ENCODE measurements at places on chromosomes 16 and 17.

DNA sequence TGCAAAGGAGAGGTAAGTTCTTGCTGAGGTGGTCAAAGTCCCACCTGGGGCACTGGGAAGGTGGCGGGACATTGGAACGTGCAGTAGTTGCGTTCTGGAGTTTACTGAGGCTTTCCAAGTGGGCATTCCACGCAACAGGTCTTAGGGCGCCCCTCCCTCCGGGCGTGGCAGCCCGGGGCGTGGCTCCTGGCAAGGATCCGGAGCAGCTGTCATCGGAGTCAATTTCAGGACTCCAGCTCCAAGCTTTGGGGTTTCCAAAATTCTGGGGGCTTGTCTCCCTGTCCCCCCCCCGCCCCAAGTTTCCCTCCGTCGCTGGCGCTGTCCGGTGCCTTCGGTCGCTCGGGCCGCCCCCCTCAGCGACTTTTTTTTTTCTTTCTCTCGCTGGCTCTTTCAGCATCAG is 43.1 kb upstream of the AMZ2 start:
- no peak for DNase-seq

DNA sequence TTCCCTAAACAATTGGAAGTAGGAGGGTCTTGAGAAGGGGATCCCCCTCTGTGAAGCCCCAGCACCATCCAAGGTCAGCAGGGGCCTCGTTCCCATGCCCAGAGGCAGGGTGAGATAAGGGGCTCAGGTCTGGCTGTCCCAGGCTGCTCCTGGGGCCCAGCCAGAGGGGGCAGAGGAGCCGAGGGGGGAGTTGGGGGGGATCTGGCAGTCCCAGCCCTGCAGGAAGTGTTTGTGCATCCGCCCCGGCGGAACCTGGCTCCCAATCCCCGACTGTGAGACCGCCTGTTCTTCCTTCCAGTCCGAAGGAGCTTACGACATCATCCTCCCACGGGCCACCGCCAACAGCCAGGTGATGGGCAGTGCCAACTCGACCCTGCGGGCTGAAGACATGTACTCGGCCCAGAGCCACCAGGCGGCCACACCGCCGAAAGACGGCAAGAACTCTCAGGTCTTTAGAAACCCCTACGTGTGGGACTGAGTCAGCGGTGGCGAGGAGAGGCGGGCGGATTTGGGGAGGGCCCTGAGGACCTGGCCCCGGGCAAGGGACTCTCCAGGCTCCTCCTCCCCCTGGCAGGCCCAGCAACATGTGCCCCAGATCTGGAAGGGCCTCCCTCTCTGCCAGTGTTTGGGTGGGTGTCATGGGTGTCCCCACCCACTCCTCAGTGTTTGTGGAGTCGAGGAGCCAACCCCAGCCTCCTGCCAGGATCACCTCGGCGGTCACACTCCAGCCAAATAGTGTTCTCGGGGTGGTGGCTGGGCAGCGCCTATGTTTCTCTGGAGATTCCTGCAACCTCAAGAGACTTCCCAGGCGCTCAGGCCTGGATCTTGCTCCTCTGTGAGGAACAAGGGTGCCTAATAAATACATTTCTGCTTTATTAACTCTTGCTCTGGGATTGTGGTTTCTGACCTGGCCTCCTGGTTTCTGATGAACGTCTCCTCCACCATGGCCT is 14.9 kb downstream of the GPRC5C start:
- DNase-seq: no peak

- no peak for DNase-seq
These were observed 25.7 kb downstream of the IRF8 start for GRCh38 chr16:85924675-85925074.

DNA sequence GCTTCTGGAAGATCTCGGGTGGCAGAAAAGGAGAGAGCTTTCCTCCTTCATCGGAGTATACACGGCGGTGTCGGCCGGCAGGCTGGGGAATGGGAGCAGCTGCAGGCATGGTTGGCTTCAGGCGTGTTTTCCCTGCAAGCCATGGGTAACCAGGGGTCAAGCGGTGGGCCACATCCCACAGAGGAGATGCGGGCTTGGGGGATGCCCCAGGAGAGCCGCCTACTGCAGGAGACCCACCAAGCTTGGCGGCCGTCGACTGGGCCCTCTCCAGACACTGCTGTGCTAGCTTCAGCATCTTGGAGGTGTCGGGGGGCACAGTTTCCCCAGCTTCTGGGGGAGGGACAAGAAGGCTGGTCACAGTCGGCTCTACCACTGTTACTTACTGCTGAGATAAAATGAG is 4.2 kb downstream of the VPS9D1 start:
- no peak for DNase-seq

GRCh38 chr16:83727018-83727417 is 80.8 kb upstream of the HSBP1 start:
- DNase-seq: peak; percentile 26

DNA sequence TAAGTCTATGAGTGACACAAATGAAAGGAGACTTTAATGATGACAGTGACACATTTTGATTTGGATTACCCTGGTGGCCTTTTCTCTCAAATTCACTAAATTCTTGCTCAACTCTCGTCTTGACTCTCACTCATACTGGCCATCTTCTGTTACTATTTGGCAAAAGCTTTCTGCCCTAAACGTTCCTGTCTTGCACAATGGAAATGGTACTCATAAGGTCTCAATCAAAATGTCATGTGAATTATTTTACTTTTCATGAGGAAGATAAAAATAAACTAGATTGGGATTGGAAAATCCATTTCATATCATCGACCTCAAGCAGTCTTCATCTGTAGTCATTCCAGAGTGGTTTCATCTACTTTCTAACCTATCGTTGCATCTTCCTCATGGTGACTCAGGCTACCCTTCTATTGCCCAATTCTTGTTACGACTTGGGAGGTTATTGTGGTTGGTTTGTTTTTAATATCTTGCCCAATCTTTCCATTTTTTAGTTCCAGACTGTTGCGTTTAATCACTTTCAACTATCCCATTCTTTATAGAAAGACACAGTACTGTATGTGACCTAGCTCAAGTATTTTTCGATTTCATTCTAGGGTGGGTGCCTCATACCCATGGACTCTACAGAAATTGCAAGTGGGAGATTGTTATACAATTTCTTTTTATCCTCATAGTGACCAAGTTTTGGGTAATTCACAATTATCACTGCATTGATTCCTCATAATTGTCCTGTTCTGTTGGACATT is 317.2 kb upstream of the KCNJ16 start:
- no peak for DNase-seq

- no peak for DNase-seq
These were observed 13.8 kb downstream of the ENDOV start for GRCh38 chr17:80428796-80429195.

GRCh38 chr17:66508896-66509844 is 206.8 kb downstream of the PRKCA start:
- peak; percentile 3 for DNase-seq

GRCh38 chr17:309361-309888 is 43.2 kb downstream of the RPH3AL start:
- DNase-seq: peak; percentile 7

DNA sequence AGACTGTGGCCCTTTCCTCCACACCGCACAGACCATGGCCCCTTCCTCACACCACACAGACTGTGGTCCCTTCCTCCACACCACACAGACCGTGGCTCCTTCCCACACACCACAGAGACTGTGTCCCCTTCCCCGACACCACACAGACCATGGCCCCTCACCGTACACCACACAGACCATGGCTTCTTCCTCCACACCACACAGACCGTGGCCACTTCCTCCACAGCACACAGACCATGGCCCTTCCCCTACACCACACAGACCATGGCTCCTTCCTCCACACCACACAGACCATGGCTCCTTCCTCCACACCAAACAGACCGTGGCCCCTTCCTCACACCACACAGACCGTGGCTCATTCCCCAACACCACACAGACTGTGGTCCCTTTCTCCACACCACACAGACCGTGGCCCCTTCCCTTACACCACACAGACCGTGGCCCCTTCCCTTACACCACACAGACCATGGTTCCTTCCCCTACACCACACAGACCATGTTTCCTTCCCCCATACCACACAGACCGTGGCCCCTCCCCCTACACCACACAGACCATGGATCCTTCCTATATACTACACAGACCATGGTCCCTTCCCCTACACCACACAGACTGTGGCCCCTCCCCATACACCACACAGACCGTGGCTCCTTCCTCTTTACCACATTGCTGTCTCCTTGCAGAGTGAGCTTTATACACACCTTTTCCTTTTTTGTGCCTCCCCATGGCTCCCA is 297.5 kb upstream of the FOXF1 start:
- DNase-seq: no peak

DNA sequence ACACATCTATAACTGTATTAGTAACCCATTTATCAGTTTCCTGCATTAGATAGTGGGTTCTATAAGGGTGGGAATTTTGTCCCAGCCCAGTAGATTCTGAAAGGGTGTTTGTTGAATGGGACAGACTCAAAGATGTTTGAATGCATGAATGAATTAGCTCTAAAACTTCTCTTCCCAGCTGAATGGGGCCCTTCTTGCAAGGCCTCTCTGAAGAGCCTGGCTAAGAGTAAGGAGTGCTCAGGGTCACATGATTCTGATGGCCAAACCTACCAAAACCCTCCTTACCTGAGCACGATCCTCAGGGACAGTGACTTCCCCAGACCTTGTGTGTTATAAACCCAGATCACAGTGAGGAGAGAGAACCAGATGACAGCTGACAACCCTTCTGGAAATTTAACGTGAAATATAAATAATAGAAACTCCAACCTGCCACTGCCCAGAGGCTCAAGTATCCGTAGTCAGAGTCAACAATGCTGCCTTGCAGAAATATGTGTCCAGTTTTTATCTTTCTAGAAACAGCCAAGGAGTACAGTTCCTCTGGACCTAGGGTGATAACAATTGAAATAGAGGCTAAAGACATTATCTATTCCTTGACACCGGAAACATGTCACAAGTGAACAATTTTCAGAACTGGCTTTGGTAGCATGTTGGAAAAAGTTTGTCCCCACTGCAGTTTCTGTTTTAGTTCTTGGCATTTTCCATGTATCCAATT is 268.9 kb upstream of the MAF start:
- DNase-seq: peak; percentile 64

GRCh38 chr17:64155129-64155528 is 25.2 kb upstream of the ERN1 start:
- no peak for DNase-seq

- no peak for DNase-seq
These were observed 41.7 kb downstream of the PGS1 start for GRCh38 chr17:78419970-78420815.

DNA sequence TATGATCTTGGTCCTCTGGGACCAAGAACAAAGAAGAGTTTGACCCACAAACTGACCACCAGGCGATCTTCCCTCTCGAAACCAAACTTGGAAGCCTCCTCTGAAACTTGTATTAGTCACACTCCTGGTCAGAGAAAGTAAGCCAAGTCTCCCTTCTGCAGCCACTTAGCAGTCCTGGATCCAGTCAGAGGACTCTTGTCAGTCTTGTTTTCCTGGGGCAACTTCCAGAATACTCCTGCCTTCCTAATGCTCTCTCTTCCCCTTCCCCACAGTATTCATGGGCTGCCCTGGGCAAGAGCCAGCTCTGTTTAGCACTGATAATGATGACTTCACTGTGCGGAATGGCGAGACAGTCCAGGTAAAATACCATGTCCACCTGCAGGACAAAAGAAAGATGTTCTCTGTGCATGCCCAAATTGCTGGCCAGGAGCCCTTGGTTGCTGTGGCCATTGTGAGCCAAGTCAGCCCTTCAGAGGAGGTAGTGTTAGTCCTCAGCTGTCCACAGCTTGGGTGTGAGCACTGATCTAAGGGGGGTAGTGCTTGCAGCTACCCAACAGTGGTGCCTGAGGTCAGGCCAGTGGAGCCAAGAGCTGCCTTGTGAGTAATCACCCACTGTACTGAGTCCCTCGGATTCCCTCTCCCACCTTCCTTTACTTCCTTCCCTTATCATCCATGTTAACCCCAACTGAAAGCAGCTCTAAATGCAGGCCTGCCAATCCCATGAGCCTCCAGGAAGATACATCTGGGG is 31.2 kb downstream of the CDH3 start:
- no peak for DNase-seq

- DNase-seq: no peak
These were observed 943 bp upstream of the PIP4K2B start for GRCh38 chr17:38800237-38800760.

- no peak for DNase-seq
These were observed 2.0 kb downstream of the SRCAP start for GRCh38 chr16:30700971-30701370.

DNA sequence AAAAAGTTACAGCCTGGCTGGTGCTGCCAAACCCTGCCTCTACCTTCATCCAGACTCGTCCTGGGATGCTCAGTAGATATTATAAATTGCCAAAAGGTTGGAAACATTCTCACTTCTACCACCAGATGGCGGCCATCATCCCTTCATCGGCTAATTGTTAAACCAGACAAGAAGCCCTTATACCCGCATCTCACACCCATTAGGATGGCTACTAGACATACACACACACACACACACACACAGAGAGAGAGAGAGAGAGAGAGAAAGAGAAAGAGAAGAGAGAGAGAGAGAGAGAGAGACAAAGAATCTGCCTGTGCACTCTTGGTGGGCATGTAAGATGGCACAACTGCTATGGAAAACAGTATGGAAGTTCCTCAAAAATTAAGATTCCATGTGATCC is 15.0 kb upstream of the SCIMP start:
- DNase-seq: peak; percentile 86
